ENCODE measurements at places on chromosomes 7 and 10.
A peak's percentile ranks its signal among the peaks of the same experiment; 100 is the strongest.

DNA sequence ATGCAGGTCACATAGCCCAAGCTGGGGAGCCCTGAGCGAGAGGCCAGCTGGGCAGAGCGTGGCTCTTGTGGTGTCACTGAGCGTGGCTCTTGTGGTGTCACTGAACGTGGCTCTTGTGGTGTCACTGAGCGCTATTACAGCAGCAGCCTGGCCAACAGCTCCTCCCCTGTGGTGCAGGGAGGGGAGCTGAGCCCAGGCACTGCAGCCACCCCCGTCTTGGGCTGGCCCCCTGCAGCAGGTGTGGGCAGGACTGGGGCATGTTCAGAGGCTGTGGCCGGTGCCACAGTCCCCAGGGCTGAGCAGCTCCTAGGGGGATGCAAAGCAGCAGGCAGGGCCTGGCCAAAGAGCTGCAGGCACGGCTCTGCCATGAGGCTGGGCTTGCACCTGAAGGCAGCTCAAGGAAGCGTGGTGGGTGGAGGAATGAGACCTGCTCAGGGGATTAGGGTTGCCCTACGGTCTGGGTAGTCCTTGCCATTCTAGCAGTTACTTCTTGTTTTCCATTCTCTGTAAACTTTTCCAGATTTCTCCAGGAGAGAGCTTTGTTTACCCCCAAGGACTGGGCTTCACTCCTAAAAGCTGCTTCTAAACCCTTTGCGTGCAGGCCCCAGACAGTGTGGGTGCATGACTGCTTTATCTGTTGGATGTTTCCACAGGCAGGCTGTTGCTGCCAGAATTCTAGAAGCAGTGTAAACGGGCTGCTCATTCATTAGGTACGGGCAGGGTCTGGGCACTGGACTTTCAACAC is 29.2 kb downstream of the ZNF783 start:
- no peak for DNase-seq

DNA sequence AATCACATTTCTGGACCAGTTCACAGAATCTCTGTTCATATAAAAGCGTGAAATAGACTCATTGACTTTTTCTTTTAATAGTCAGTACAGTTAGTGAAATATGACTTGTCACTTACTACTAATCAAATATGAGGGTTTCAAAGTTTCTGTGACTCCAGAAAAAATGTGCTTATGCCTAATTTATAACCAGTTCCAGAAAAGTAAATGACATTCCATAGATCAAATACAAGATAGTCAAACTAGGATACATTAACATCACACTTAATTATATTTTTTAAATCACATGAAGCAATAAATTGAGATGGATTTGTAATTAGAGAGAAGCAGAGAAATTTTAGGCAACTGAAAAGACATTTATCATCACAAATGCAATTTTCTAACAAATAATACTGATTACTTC is 491.4 kb downstream of the KIF20B start:
- DNase-seq: no peak

DNA sequence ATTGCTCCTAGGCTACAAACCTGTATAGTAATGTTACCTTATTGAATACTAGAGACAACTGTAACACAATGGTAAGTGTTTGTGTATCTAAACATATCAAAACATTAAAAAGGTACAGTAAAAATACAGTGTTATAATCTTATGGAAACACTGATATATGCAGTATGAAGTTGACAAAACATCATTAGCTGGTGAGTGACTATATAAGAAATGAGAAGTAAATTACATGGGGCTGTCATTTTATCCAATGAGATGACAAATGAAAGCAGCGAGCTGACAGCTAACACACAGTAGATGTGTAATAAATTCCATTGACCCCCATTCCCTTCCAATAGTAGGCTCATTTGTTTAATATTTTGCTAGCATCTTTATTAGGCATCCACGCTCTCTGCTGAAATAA is 198.1 kb upstream of the GHITM start:
- no peak for DNase-seq

- DNase-seq: no peak
Observed at GRCh38 chr7:90856351-90857070, 260.4 kb downstream of the CDK14 start.

GRCh38 chr10:5566614-5567013 is 41.9 kb downstream of the CALML3 start:
- no peak for DNase-seq

GRCh38 chr7:33108554-33109004 is 625 bp downstream of the RP9 start:
- DNase-seq: peak; percentile 60

DNA sequence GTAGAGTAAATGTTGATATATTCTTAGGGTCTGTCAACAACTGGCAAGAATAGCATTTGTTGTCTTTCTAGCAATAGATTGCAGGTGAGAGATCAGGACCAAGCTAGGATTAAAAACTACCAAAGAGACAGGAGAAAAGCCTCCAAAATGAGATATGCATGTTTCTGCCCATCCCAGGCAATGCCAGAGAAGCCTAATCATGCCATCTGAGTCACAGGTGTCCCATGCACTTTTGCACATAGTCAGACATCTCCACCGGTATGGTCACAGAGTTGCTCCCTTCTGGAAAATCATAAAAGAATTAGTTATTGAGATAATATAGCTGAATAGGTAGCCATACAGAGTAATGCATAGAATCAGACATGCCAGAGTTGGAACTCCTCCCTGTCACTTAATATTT is 50.6 kb downstream of the PDK4 start:
- DNase-seq: no peak

GRCh38 chr7:123571684-123572083 is 14.1 kb upstream of the NDUFA5 start:
- peak; percentile 61 for DNase-seq

DNA sequence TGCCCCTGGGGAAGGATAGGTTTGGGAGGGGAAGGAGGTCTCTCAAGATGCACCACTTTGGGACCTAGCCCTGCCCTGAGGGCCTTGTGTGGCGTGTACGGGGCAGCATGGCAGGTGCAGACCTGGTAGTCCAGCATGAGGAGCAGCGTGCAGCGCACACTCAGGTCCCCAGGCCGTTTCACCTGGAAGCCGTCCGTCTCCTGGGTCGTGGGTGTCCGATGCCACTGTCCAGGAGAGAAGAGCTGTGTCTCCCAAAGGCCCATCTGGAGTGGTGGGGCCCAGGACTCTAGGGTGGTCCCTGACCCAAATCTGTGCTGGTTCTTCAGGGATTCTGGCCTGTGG is 6.8 kb downstream of the SMARCD3 start:
- no peak for DNase-seq

GRCh38 chr7:157895520-157896375 is 558.9 kb downstream of the DNAJB6 start:
- no peak for DNase-seq

DNA sequence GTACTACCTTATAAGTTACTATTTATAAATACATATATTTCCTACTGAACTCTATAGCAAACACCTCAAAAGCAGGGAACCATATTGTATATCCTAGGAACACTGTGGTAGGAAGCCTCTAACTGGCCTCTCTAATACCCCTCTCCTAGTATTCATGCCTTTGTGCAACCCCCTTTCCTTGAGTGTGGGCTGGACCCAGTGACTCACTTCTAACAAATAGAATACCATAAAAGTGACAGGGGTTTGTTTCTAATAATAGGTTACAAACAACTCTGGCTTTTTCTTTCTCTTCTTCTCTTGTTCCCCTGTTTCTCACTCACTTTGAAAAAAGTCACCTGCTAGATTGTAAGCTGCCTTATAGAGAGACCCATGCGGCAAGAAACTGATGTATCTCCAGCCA is 51.6 kb upstream of the MACC1 start:
- peak; percentile 15 for DNase-seq

DNA sequence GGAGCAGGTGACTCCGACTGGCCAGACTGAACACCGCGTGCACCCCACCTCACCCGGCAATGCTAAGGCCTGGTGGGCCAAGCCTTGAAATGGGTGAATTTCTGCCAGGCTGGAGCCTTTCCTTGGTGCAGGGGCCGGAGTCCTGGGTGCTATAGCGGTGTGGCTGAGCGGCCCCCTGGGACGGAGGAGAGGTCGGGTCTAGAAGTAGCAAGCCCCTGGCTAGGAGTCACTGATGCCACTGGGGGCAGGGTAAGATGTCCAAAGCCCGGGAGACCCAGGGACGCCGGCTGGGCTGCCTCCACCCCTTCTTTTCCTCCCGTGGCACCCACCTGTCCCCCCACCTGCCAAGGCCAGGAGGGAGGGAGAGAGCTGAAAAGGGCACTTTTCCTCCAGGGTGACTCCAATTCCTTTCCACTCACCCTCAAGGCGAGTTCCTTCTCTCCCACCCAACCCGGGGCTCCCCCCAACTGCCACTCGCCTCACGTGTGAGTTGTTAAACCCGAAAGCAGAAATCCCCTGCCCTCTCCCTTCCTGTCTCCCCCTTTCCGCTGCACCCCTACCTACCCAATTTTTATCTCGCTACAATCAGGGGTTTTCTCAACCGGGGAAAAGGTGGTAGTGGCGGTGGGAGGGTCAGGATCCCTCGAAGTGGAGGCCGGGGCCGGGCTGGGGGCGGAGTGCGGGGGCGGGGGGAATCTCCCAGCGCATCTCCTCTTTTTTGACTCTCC is 6.0 kb upstream of the GATA3 start:
- DNase-seq: no peak

GRCh38 chr10:14727465-14727864 is 47.2 kb downstream of the FAM107B start:
- DNase-seq: no peak

- no peak for DNase-seq
Observed at GRCh38 chr10:118827466-118828155, 72.8 kb upstream of the CACUL1 start.

DNA sequence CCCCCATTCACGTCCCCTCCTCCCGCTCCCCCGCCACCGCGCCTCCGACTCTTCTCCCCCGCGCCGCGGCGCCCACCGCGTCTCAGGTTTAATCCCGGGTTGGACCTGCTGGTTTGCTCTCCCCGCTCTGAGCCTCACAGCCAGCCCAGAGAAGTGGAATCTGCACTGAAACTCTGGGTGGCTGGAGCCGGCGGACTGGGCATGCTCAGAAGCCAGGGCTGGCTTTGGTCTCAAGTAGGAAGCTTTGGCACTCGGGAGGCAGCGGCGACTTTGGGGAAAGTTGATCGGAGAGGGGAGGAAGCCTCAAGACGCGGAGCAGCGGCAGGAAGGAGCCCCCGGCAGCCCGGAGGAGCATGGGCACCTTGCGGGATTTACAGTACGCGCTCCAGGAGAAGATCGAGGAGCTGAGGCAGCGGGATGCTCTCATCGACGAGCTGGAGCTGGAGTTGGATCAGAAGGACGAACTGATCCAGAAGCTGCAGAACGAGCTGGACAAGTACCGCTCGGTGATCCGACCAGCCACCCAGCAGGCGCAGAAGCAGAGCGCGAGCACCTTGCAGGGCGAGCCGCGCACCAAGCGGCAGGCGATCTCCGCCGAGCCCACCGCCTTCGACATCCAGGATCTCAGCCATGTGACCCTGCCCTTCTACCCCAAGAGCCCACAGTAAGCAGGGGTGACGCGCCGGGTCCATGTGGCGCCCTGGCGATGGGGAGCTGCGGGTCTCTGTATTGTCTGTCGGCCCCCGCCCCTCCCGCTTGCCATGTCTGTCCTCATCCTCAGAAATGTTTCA is at the start of gene PRKG1:
TSS of gene PRKG1 (plus strand) at position 250 of the 791 bp plus-strand sequence.
- DNase-seq: peak; percentile 64

DNA sequence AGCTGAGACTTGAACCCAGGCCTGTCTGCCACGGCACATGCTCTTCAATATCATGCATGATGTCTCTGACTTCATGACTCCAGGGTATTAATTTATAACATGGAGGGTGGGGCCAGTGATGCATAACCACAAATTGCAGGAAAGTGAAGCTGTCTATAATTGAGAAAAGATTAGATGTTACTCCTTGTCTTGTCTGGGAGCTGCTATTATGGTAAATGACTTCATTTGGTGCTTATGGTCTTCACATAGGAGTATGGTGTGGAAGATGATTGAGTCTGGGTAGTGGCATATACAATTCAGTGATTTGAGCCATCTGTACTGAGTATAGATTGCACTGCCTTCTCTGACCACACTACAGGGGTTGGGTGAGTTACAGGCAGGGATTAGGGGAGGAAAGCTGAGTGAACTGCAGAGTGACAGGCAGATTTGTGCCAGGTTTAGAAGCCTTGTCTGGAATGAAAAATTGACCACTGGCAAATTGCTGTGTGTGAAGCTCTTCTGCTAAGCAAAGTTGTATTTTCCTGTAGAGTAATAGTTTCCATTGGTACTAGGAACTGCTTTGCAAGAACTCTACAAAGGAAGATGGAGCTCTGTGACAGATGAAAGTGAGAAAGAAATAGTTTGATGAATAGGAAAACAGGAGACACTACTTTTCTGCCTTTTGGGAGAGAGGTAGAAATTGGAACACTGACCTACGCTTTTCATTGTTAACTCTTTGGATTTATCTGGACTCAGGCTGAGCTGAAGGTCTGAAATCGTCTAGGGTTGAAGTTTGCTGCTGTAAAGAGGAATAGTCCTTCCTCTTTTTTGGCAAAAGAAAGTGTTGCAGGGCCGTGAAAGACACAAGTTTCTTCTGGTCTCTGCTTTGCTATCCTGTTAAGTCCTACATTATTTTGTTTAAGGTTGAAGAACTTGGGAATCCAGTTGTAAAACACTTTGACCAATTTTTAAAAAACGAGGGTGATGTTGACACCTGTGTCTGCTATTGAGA is 2.7 kb downstream of the SND1 start:
- DNase-seq: peak; percentile 62

GRCh38 chr7:123154231-123154860 is 45.4 kb downstream of the SLC13A1 start:
- peak; percentile 87 for DNase-seq

- DNase-seq: no peak
Observed at GRCh38 chr10:113867904-113868303, 13.4 kb downstream of the NHLRC2 start.

DNA sequence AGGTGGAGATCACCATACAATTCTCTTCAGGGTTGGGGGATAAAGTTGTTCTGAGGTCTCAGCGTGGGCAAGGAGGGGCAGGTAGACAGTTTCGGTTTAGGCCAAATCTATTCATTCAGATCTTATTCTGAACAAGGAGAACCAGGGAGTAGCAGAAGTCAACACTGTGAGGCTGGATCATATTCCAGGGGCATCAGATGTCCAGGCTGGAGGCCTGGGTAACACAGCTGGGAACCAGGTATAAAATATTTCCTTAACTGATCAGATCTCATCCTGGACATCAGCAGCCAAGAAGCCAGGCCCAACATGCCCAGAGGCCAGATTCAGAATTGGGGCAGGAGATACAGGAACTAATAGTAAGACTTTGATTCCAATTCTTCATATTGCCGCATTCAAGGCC is 19.2 kb upstream of the FLNC start:
- DNase-seq: no peak

DNA sequence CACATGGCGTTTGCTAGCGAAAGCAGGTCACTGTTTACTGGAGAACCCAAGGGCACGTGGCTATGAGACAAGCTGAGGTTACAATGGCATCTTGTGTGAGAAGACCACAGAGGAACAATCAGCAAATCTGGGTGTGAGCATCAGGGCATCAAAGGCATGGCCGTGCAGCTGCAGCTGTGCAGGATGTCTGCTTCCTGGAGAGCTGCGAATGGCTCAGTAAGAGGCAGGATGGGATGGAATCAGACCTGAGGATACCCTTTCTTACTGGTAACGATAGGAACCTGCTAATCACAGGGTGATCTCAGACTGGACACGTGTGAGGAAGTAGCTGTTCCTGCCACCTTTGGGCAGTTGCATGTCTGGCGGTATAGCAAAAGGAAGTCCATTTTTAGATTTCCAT is 119.5 kb downstream of the RNF216 start:
- DNase-seq: no peak

All from iris pigment epithelial cell (primary cell).